HepG2 (cell line): ENCODE measurements at places on chromosomes 1 and 21. TPM values are rescaled to one million over a fixed set of nuclear protein-coding genes. Genes with fewer than 3 reads are reported as not detected.
A peak's percentile ranks its signal among the peaks of the same experiment; 100 is the strongest.

DNA sequence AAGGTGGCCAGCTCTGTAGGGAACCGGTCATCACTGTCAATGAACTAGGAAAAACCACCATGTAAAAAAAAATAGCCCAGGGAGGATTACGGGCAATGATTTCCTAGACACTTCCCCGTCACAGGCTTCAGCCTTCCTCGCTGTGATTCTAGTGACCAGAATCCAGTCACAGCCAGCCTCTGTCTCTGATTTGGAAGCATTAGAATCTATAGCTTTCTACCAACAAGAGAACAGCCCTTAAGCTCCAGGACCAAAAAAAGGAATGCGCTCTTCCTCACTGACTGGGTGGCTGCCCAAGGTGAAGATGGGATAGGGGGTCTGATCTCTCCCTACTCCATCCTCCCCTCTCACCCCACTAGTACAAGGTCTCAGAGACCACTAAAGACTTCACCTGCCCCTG is 67.2 kb downstream of the TEX35 start:
- no peak for DNase-seq

GRCh38 chr1:168392958-168393549 is 112.4 kb downstream of the TBX19 start:
- no peak for DNase-seq

The RPTN gene
- polyA plus RNA-seq, result not detected in 2 replicates

DNA sequence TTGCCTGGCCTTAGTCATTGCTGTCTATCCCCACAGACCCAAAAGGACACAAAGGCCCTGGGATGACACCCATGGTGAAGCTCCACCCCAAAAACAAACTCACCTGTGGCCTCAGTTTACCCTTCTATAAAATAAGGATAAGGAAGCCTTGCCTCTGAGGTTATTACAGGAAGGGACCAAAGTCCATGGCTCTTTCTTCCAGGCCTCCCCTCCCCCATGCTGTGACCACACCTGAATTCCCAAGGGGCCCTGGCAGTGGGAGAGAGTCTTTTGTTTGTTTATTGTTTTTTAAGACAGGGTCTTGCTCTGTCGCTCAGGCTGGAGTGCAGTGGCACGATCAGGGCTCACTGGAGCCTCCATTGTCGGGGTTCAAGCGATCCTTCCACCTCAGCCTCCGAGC is 10.5 kb upstream of the TNFRSF25 start:
- DNase-seq, result no peak

GRCh38 chr1:220967911-220968310 is 88.7 kb downstream of the HLX start:
- DNase-seq, result no peak

The MEF2D gene
- 3.9 and 4.8 TPM in 2 replicates for polyA plus RNA-seq

DNA sequence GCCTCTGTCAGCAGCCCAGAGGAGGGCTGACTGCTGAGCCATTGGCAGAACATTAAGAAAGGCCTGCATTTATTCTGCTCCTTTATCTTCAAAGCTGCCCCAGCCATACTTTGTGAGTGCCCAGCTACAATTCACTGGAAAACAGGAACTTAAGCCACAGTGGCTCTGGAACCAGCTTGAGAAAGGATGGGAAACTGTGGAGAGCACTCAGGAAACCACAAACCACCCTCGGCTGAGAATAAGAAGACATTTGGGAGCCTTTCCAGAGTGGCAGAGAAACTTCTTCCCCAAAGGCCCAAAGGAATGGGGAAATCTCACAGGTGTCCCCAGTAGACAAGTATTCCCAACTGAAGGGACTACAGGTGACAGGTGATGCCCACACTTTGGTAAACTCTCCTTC is 1.8 kb downstream of the LAMB3 start:
- no peak for DNase-seq

GRCh38 chr1:75616436-75617433 is 5.8 kb upstream of the SLC44A5 start:
- DNase-seq, result no peak

DNA sequence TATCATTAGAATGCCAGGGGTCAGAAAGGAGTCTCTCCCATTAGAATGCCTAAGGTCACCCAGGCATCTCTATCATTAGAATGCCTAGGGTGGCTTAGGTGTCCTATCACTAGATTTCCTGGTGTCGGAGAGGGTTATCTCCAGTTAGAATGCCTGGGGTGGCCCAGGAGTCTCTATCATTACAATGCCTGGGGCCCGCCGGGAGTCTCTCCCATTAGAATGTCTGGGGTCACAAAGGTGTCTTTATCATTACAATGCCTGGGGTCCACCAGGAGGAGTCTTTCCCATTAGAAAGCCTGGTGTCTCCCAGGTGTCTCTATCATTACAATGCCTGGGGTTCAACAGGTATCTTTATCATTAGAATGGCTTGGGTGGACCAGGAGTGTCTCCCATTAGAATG is 56.2 kb downstream of the RNF187 start:
- no peak for DNase-seq

- no peak for DNase-seq
Measured at GRCh38 chr1:39262802-39263201, 58.3 kb downstream of the MACF1 start.

- DNase-seq, result peak; percentile 76
Measured at GRCh38 chr1:40313329-40313957, 3.6 kb downstream of the COL9A2 start.

GRCh38 chr1:224433701-224434672 is 610 bp downstream of the WDR26 start:
- no peak for DNase-seq

GRCh38 chr1:230071316-230071715 is 4.3 kb downstream of the GALNT2 start:
- no peak for DNase-seq

- DNase-seq, result no peak
Measured at GRCh38 chr1:43729816-43730463, 22.6 kb downstream of the ST3GAL3 start.
